Hepatic stellate cell (primary cell): ENCODE measurements at places on chromosomes 1 and 21.

DNA sequence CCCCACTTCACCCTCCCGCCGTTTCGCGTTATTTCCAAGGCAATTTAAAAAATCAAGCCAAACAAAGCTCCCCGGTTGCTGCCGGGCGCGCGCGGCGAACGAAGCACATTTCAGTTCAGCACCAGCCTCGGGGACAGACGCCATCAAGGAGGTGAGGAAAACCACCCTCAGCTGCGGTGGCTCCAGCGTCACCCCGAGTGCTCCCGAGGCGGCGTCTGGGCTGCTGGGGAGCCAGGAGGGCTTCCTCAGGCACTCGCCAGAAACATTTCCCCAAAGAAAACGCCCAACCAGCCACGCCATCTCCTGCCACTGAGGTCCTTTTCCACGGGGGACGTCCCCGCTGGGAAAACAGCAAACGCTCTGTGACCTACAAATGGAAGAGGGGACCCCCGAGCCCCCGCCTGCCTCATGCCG, 623 bp downstream of the GNG4 start:
- DNase-seq = peak; percentile 77

- DNase-seq = no peak
Observed at GRCh38 chr1:220926146-220926545, 46.9 kb downstream of the HLX start.

- peak; percentile 65 for DNase-seq
Observed at GRCh38 chr1:39919545-39919944, 17.8 kb upstream of the MYCL start.

DNA sequence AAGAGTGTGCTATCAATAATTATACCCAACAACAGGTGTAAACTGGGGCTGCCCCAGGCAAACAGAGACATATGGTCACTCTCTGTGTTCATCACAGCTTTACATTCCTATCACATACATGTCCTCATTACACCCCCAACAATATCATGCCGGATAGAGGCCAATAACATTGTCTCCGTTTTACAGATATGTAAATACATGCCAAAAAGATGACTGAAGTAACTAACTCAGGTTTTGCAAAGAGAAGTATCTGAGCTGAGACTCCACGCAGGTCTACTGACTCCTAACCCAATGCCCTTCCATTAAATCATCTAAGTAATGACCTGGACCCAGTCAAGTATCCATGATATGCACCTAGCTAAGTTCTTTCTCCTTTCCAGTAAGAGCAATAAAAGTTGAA, 55.0 kb downstream of the JAK1 start:
- no peak for DNase-seq

- DNase-seq = no peak
Observed at GRCh38 chr21:44899768-44900558, 20.7 kb downstream of the ITGB2 start.

- no peak for DNase-seq
Observed at GRCh38 chr1:167474191-167474641, 44.1 kb downstream of the CD247 start.

DNA sequence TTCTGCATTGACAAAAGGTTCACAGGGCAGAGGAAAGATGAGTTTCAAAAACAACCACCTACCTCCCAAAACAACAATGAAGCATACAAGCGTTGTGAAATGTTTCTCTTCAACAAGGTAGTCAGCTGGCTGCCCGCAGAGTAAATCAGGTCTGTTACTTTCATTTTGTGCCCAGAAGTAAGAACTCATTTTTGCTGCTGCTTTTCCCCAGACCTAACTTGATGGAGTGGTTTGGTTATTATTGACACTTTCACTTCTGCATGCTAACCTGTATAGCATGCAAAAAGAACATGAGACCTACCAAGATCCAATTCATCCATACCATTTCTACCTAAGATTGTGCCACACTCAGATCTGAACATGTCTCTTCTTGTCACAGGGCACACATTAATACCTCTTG, 1.3 kb downstream of the SLC9C2 start:
- no peak for DNase-seq

GRCh38 chr1:92040971-92041370, 11.2 kb downstream of the EPHX4 start:
- DNase-seq = no peak

DNA sequence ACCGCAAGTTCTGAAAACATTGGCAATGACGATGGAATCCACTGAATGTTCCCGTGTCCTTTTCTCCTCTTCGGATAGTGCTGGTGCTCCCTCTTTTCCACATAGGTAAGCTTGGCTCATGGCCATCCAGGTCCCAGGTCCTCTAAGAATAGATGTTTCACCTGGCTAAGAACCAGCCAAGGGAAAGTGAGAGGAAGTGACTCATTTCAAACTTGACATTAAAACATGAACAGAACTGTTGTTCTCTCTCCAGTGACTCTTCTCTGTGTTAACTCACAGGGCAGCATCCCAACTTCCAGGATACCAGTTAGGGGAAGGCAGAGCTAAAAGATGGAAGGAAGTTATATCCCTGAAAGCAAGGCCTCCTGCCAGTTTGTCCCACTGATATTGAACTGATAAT, 493.8 kb upstream of the CHRM3 start:
- DNase-seq = no peak

DNA sequence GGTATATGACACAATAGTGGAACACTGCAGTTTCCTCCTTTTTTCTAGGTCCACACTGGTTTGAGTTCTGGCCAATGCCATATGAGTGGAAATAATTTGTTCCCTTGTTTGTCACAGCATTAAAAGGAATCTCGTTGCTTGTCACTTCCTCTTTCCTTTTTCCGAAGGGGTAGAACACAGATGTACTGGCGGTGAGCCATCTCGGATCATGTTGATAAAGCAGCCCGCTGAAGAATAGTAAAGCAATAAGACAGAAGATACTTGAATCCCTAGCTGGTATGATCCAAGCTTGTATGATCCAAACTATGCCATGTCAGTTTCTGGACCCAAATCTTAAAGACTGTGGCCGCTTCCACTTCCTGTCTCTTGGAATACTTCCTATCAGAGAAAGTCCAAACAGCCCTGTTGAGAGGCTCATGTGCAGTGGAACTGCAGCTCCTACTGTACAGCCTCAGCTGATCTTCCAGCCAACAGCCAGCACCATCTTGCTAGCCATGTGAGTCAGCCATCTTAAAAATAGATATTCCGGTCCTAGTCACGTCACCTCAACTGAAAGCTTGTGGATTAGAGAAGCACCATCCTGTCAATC, 40.3 kb downstream of the CFHR5 start:
- no peak for DNase-seq

DNA sequence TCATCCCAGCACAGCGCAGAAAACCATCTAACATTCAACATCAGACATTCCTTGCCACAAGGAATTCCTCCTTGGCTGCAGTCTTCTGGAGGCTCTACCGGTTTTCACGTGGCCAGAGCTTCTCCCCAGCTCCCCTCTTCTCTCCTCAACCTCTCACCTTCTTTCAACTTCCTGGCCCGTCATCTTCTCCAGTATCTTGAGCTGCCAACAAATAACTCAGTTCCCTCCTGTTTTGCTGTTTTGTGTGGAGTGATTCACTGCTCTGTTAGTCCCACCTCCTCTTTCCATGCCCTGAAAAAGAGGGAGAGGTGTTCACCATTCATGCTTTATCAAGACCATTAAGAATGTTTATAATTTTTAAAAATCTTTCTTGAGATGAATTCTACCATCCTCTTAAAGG, 32.6 kb downstream of the PIGM start:
- DNase-seq = no peak

DNA sequence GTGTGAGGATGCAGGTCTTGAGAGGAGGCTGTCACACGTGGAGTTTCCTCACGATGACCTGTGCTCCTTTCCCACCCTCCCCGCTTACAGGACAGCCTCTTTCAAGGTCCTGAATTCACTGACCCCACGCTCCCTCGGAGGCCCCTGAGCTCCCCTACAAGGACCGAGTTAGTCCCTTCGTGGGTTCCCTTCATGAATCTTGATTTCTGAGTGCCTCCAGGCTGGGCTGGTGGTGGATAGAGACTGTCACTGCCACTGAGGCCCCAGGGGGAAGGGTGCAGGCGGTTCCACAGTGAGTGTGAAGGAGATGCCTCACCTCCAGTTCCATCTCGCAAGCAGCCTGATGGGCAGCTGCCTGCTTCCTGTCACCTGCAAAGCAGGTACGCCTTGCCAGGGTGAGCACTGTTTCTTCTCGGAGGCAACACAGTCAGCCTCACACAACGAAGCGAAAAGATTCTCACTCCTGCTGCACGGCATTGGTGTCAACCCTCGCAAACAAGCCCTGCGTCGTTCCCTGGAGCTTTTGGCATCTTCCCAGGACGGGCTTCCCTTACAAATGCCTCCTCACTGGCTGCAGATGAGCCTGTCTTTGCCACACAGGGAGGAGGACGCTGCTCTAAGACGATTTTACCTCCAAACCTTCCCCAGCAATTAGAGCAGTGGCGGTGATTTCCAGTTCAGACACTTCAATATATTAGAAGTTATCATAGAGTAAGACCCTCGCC, 26.7 kb upstream of the PCP4 start:
- no peak for DNase-seq

- DNase-seq = no peak
Observed at GRCh38 chr1:70902211-70902610, 145.4 kb downstream of the PTGER3 start.
